ENCODE measurements at places on chromosomes 1 and 21.

DNA sequence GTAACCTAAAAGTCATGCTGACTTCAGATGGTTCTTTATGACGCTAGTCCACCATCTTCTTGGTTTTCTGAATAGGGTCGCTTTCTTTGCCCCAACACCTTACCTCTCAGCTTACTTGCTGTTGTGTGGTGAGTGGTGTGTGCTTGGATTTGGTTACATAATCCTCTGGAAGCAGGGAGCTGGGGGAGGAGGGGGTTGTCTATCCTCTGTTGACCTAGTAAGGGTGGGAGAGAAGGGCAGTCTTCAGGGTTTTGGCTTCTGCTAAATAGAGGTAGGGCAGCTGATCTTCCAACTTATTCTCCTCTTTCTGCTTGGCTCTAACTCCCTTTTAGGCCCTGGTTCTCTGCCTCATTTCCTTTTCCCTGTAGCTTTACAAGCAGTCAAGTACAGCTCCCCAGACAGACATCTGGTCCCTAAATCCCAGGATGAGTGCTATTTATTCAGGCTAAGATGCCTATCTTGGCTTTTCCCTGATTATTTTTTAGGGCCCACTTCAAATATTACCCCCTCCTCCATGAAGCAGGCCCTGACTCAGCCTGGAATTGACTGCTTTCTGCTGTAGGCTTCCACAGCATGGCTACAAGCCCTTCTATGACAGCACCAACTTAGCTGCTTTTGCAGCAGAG is 6.4 kb upstream of the REN start:
- no peak for DNase-seq

GRCh38 chr1:213714645-213715044 is 273.1 kb upstream of the PROX1 start:
- DNase-seq: no peak

GRCh38 chr1:45621501-45621836 is 2.4 kb downstream of the CCDC17 start:
- no peak for DNase-seq

DNA sequence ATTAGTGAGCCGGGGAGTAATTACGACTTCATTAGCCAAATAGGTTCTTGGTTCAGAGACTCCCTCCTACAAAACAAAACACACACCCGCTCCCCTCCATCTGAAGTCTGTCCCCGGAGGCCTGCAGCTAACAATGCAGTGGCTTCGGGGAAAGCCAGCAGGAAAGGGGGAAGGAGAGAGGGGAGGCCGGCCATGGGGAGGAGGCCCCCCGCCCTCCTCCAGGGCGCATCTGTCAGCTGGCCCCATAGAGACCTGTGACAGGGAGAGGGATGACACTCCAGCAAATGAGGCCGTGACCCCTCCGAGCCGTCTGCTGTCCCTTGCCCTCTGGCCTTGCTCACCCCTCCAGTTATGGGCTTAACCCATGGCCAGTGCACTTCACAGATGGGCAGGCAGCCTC is 12.1 kb upstream of the CNTN2 start:
- DNase-seq: no peak

- no peak for DNase-seq
Observed at GRCh38 chr21:28663111-28663693, 329.5 kb downstream of the LTN1 start.

DNA sequence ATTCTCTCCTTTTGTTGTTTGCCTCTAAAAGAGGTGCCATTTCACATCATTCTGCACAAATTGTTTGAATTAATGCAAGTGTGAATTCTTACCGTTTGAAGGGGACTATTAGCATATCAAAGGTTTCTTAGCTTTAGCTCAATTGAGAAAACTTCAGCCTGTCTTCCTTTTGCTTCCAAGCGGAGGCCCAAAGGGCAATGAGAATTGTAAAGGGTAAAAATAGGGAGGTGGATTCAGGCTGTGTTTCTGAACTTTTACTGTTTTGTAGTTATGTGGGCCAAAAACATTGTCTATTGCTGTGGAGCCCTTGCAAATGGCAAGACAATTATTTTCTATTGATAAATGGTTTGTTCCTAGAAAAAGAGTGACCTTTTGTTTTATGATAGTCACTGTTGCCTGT is 3.6 kb downstream of the ADGRL2 start:
- DNase-seq: no peak

DNA sequence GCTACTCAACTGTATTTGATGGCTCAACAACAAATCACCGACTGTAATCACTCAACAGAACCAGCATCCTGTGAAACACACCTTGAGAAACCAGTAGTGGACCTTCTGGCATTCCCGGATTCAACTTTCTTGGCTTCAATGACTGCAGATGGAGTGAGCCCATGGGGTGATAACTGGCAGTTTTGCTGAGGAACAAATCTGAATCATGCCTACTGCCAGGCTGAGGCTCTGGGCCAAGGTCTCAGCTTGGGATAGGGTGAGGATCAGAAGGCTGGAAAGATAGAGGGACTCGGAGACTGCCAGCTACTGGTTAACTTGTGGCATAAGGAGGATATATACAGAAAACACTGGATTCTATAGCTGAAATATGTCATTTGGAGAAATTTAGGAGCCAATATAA is 63.5 kb upstream of the DIRAS3 start:
- DNase-seq: no peak

- DNase-seq: no peak
Observed at GRCh38 chr1:15788624-15789301, 18.7 kb downstream of the UQCRHL start.

DNA sequence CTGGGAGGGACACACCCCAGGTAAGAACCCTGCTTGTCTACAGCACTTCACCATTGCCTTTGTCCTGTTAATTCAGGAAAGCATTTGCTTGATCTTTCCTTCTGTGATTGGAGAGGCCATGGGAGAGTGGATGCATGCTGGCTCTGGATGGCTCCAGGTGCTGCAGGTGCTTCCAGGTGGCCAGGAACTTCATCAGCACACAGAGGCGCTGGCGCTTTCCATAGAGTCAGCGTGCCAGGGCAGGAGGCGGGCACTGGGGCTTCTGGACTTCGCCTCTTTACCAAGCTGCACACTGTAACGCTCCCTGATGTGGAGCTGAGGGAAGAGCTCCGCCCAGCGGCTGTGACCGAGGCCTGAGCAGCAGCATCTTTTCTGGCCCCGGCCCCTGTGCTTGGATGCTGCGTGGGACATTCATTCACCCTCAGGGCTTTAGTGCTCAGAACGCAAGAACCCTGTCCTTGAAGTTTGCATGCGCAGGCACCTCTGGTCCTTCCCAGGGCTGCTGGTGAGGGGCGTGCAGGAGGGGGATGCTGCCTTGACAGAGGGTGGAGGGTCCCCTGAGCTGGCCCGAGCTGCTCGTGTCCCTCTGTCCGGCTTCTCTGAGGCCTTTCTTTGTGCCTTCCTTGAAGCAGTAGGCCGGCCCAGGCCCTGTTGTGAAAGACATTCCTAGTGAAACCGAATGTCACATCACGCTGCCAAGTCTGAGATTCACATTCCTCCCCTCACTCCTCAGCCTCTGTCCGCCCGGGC is 1.6 kb upstream of the MX2 start:
- no peak for DNase-seq

GRCh38 chr1:62198781-62199125 is 4.1 kb downstream of the L1TD1 start:
- no peak for DNase-seq

DNA sequence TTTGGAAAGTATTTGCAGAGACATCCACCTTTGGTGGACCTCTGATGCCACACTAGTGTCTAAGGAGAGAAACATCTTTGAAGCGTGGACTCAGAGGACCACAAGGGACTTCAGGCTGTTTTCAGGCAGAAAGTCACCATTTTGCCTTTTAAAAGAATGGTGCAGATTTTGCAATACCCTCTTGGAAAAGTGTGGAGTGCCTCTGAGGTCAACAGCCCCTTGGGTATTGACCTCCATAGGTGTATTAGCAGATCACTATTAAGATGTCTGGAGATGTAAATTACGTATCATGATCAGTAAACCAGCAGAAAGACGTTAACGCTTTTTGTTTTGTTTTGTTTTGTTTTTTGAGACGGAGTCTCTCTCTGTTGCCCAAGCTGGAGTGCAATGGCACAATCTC is 87.0 kb downstream of the INTS7 start:
- no peak for DNase-seq

GRCh38 chr1:184387069-184387475 is 243 bp downstream of the C1orf21 start:
- no peak for DNase-seq

GRCh38 chr1:108597041-108597440 is 37.1 kb downstream of the EEIG2 start:
- DNase-seq: no peak

DNA sequence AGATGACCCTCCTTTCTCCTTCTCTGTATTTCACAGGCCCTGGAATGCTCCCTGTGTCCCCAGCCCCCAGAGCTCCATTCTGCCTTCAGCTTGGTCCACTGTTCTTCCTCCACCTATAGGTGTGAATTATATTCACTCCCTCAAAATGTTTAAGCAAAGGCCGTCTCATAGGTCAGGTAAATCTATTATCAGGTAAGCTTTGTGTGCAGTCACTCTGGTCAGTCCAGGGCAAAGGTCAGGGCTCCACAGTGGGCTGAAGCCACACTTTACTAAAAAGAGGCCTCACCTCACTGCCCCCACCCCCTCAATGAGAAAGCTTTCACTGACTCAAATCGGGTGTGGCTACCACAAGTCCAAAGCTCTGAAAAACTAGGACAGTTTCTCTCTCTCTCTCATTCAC is 65.9 kb downstream of the DNTTIP2 start:
- no peak for DNase-seq

DNA sequence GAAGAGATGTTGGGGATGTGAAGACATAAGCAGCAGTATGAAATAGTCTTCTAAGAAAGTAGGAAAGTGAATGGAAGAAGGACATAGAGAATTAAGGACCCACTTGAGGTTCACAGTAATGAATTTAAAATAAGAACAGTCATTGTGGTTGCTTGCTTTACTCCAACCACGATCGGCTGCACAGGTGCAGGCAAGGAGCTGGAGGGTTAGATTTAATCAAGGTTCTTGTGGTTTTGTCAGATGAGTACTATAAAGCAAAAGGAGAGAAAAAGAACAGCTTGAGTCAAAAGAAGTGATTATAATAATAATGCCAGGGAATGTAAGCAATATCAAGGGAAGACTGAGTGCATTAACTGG is 46.1 kb upstream of the RBM34 start:
- peak; percentile 27 for DNase-seq

Data from activated CD8-positive, alpha-beta memory T cell treated with anti-CD3 and anti-CD28 coated beads, Interleukin-2, amount 50 U/mL, for 4 hours (primary cell).